IPS DF 6.9 (cell line): ENCODE measurements at places on chromosomes 5 and 9.

DNA sequence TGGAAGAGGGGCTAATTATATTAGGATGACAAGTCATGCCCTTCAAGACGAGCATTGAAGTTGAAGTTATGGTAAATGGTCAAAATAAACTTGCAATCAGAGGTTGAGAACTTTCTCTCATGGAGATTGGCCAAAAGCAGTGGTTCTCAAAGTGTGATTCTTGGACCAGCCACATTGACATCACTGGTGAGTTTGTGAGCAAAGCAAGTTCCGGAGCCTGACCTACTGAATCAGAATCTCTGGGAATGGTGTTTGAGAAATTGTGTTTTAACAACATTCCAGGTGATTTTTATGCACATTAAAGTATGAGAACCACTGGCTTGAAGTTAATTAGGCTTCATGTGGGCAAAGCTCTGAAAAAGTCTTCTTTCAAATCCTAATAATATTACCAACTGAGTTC, 403.5 kb downstream of the ZSWIM6 start:
- DNase-seq = no peak

DNA sequence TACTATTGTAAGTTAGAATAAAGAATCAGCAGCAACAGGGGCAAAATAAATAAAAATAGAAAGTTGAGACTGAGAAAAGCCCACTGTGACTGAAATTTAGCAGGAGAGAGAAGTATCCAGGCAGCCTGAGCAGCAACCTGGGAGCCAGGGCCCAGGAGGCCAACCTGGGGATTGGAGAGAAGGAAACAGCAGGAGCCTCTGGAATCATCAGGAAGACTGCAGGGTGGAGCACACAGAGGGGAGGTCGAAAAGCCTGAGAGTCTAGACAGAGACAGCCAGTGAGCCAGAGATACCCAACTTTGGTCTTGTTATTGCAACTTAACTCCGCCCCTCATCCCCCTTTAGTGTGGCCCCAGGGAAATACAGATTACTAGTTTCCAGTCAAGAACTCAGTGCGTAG, 98.6 kb downstream of the SLC1A3 start:
- DNase-seq = no peak

GRCh38 chr9:129191234-129191633, 13.2 kb upstream of the IER5L start:
- no peak for DNase-seq

- no peak for DNase-seq
These were observed 13.2 kb downstream of the PDLIM4 start for GRCh38 chr5:132270706-132271105.
